ENCODE measurements at places on chromosomes 13 and 19.
A peak's percentile ranks its signal among the peaks of the same experiment; 100 is the strongest.

- no peak for DNase-seq
- peaks cover 4% of the 10 kb centered on the region for H3K27me3 ChIP-seq
- peaks cover 4% of the 10 kb centered on the region for H3K4me1 ChIP-seq
- no peak overlapping the region for H3K27ac ChIP-seq
- no peaks in the 10 kb centered on the region for H3K36me3 ChIP-seq
Measured at GRCh38 chr13:22964245-22964966, 216.4 kb upstream of the SGCG start.

DNA sequence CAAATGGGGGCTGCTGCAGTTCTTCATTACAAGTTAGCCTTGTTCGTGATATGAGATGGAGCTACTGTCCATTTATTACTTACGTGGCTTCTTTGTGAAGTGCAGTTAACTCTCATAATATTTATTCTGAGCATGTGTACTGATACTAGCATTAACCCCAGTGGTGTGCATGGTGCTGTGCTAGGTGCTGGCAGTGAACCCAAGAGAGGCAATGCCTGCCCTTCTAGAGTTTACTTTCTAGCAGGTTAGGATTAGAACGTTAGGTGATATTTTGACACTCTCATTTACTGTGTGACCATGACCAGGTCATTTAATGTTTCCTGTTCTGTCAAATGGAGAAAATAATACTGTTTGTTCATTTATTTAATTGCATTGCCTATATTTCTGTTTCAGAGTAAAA is 16.9 kb downstream of the PIBF1 start:
- H3K27ac ChIP-seq: no peak overlapping the region
- H3K4me3 ChIP-seq: no peak overlapping the region
- H3K4me1 ChIP-seq: no peaks in the 10 kb centered on the region
- no peaks in the 10 kb centered on the region for H3K27me3 ChIP-seq
- H3K36me3 ChIP-seq: peaks cover 72% of the 10 kb centered on the region

DNA sequence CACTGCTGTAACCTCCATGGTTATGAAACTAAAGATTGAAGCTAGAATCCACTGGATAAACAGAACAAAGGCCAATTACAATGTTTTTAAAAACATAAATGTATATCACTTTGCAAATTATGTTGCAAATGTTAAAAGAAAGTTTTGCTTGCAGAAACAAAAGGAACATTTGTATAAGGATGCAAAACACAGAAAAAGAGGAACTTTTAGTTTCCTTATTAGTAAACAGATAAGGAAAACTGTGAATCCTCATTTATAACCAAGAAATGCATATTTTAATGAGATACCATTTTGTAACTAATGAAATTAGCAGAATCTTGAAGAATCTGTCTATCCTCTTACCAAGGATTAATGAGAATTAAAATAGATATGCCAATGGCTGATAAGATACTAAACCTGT is 32.3 kb downstream of the LPAR6 start:
- no peak overlapping the region for H3K4me3 ChIP-seq
- no peak overlapping the region for H3K27ac ChIP-seq
- no peaks in the 10 kb centered on the region for H3K27me3 ChIP-seq
- H3K36me3 ChIP-seq: peaks cover 7% of the 10 kb centered on the region

DNA sequence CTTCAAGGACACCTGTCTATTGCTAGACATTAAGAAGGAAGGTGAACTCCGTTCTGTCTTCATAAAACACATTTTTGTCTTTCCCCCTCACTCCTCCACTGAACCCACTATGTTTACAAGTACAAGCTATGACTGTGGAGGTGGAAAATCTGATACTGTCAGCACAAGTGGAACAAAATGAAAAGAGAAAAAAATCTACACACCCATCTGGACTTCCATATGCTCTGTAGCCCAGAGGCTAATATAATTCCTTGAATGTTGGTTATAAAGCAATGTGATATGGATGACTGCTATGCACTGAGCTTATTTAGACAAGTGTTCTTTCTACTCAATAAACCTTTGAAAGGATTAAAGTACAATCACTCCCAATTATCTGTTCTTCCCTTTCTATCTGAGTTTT is 713.5 kb downstream of the DIAPH3 start:
- no peak for DNase-seq
- no peaks in the 10 kb centered on the region for H3K27me3 ChIP-seq
- no peak overlapping the region for H3K4me3 ChIP-seq
- H3K36me3 ChIP-seq: no peaks in the 10 kb centered on the region

- DNase-seq: no peak
- H3K27me3 ChIP-seq: no peaks in the 10 kb centered on the region
- no peak overlapping the region for H3K4me3 ChIP-seq
- no peaks in the 10 kb centered on the region for H3K4me1 ChIP-seq
- no peaks in the 10 kb centered on the region for H3K36me3 ChIP-seq
- H3K27ac ChIP-seq: no peak overlapping the region
Measured at GRCh38 chr13:73816702-73817101, 317.5 kb downstream of the KLF12 start.

- H3K4me1 ChIP-seq: no peaks in the 10 kb centered on the region
- DNase-seq: no peak
- no peak overlapping the region for H3K27ac ChIP-seq
- H3K36me3 ChIP-seq: peaks cover 10% of the 10 kb centered on the region
Measured at GRCh38 chr13:26340807-26341206, 86.9 kb downstream of the CDK8 start.

- H3K27me3 ChIP-seq: no peaks in the 10 kb centered on the region
- no peak for DNase-seq
- H3K4me3 ChIP-seq: no peak overlapping the region
- H3K27ac ChIP-seq: no peak overlapping the region
- peaks cover 12% of the 10 kb centered on the region for H3K4me1 ChIP-seq
Measured at GRCh38 chr19:43582495-43582894, 6.9 kb downstream of the PINLYP start.

- H3K4me3 ChIP-seq: no peak overlapping the region
- no peaks in the 10 kb centered on the region for H3K36me3 ChIP-seq
- peak; percentile 44 for DNase-seq
- H3K4me1 ChIP-seq: peaks cover 20% of the 10 kb centered on the region
- H3K27ac ChIP-seq: no peak overlapping the region
- H3K27me3 ChIP-seq: peaks cover 92% of the 10 kb centered on the region
Measured at GRCh38 chr19:47445937-47446402, 25.7 kb downstream of the SLC8A2 start.

- no peak for DNase-seq
- no peaks in the 10 kb centered on the region for H3K36me3 ChIP-seq
- no peak overlapping the region for H3K4me3 ChIP-seq
- H3K4me1 ChIP-seq: peaks cover 4% of the 10 kb centered on the region
- H3K27me3 ChIP-seq: no peaks in the 10 kb centered on the region
Measured at GRCh38 chr13:27147530-27148170, 24.0 kb downstream of the USP12 start.

GRCh38 chr19:4278419-4279266 is at the start of gene SHD:
Gene SHD (plus strand): TSS chr19:4279266. CDS start chr19:4280064, 798 bp downstream.
- H3K27me3 ChIP-seq: peaks cover 54% of the 10 kb centered on the region
- no peaks in the 10 kb centered on the region for H3K36me3 ChIP-seq
- no peak within 1 kb of the TSS for H3K27ac ChIP-seq

DNA sequence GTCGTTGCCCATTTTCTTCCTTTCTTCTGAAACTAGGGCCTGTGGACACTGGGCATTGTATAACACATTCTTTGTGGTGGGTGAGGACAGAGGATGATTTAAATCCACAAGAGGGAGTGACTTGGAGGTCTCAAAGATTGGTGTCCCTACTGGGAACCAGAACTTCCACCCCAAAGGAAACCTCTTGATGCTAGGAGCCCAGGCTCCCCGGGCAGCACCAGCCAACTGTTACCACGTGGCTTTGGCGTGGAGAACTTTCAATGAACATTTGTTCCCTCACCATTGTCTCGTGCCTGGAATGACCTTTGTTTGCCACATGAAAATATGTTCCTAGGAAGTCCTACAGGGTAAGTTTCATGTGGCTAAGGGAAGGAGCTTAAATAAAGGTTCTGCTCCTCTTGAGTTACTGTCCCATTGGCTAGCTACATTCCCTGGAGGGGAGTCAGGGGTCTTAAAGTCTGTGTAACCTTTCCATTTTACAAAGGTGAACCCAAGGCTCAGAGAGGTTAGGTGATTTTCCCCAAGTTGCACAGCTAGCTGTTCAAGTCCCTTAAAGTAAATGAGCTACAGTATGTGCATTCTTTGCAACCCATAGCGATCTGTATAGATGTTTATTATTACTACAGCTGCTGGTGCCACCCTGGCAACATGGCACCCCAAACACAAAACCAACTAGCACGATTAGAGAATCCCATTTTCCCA is 5.0 kb upstream of the CDX2 start:
- H3K4me1 ChIP-seq: peaks cover 10% of the 10 kb centered on the region
- H3K36me3 ChIP-seq: no peaks in the 10 kb centered on the region
- H3K27ac ChIP-seq: no peak overlapping the region
- H3K4me3 ChIP-seq: no peak overlapping the region
